GM13977 (cell line): ENCODE measurements at places on chromosomes 16 and 17.

DNA sequence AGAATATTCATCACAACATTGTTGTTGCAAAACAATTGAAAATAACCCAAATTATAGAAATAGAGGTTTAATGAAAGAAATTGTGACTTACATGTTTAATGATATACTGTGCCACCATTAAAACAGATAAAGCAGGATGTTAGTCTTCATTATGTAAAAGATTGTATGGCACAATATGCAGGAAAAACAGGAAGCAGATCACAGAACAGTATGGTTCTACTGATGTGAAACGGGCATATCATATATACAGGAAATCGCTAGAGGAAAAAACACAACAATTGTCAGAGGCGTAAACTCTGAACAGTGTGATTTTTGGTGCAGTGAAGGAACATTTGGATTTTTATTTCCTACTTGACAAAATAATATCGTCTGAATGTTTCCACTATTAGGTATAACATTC lies 22.0 kb downstream of the OR3A1 start:
- DNase-seq: no peak

GRCh38 chr16:86821895-86822294 lies 243.5 kb downstream of the FOXL1 start:
- no peak for DNase-seq

- DNase-seq: no peak
Measured at GRCh38 chr16:66161269-66161668, 205.2 kb upstream of the CDH5 start.

- no peak for DNase-seq
Measured at GRCh38 chr16:85711982-85712587, 23.3 kb upstream of the GINS2 start.

DNA sequence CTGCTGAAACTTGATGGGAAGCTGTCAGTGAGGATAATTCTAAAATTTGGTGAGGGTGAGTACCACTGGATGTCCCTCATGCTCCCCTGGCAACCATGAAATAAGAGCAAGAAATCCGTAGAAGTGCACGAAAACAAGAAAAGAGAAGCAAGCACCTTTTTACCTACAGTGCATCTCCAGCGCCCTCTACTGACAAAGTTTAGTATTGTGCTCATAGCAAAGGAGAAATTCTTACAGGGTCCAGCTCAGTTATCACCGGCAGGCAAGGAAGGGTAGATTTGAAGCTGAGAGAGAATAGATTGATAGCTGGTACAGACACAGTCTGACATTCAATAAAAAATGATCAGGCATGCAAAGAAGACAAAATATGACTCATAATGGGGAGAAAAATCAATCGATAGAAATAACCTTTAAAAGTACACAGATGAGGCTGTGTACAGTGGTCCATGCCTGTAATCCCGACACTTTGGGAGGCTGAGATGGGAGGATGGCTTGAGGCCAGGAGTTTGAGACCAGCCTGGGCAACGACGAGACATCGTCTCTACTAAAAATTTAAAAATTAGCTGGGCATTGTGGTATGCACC lies 28.3 kb upstream of the TEX2 start:
- DNase-seq: no peak

DNA sequence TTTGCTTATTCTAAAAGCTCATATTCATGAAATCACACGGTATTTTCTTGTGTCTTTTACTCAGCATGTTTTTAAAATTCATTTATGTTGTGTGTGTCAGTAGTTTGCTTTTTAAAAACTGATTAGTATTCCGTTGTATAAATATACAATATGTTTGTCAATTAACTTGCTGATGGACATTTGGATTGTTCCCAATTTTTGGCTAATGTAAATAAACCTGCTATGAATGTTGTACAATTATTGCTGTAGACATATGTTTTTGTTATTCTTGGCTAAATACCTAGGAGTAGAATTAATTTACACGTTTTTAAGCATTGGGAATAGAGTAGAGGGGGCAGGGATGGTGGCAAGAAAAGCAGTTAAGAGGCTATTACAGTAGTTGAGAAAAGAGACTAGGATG lies 199.5 kb upstream of the CCL2 start:
- no peak for DNase-seq

GRCh38 chr17:40100669-40101366 lies 429 bp upstream of the NR1D1 start:
- DNase-seq: peak; percentile 80

GRCh38 chr16:72508191-72508590 lies 336.2 kb upstream of the PMFBP1 start:
- DNase-seq: no peak

DNA sequence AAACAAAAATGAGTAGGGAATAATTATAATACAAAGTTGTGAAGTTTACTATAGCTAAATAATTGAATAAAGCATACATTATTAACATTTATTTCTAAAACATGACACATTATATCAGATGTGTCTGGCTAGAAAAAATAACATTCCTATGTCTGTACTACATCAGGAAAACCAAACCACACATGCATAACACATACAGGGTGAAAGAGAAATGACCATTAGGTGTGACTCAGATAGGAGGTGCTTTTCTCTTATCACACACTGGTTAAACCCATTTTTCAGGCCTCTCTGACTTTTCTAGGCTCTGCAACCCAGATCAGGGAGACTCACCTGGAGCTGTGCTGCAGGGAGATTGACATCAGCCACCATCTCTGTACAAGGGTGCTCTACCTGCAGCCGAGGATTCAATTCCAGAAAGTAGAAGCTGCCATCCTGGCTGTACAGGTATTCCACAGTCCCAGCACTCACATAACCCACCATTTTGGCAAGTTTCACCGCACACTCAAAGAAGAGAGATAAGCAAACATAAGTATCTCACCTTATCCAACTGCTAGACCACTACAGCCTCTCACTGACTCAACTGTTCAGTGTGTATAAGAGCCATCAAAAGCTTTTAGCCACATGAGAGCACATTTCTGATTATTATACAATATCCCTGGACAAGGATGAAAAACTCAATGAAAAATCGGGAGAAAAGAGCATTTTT lies 116.6 kb upstream of the C17orf78 start:
- DNase-seq: no peak
